ENCODE measurements at places on chromosomes 16 and 17.

DNA sequence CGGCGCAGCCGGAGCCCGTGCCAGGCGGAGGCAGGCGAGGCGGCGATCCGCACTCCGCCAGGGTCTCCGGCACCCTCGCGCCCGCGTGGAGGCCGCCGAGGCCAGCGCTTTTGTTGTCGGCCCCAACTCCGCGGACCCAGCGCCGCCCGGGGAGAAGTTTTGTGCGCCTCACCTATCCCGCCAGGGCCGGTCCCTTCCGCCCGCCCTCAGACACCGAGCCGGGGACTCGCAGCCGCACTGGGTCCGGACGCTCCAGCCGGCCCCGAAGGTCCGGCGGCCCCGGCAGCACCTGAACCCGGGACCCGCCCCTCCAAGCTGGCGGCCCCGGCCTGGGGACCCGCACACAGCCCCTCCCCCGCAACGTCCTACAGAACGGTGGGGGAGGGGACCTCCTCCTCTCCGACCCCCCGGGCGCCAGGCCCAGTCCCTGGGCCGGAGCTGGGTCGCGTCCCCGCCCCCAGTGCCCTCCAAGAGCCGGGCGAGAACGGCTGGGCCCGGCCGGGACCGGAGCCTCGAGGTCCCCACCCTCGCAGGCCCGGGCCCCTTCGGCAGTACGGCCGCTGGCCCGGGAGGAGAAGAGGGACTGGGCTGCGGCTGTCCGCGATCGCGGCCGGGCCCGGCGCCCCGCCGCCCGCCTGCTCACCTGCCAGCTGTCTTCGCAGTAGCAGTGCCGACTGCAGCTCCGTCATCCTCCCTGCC, 698 bp downstream of the UBE2G1 start:
- peak; percentile 36 for DNase-seq

- DNase-seq = no peak
Observed at GRCh38 chr16:25796239-25796638, 104.5 kb downstream of the HS3ST4 start.

DNA sequence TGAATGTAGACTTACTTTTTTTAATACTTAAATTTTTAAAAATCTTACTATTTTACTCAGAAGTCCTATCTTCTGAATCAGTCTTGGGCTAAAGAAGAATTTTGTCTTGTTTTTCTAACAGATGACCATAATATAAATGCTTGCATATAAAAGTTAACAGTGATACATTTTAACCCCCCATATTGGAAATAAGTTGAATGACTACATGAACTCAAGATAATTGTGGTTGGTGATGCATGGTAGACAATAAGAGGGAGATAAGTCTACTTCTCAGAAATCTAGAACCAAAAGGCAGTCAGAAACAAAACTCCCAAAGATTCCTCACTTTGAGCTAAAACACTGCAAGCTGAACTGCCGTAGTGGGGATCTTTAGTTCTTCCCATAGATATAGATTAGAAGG, 868.4 kb upstream of the SOX9 start:
- DNase-seq = no peak

DNA sequence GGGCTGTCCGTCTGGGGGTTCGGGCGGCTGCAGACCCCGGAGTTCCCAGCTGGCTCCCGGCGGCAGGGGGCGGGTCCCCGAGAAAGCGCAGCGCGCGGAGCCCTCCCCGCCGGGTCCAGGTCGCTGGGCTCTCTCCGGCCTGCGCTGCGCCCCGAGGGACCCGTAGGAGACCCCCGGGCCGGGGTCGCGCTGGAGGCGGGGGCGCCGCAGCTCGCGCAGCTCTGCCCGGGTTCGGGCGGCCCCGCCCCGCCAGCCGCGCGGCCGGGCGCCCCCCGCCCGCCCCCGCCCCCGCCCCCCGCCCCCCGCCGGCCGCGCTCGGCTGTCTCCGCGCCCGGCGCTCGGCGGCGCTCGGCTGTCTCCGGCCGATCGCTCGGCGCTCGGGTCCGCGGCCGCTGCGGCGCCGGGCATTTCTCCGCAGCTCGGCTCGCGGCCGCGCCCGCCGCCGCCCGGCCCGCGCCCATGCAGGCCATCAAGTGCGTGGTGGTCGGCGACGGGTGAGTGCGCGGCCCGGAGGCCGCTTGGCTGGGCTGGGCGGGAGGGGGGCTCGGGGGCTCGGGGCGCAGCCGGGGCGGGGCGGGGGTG, at the start of gene RAC3:
RAC3 (plus strand) TSS at position 376 of the 582 bp plus-strand sequence; CDS start at position 460, 84 bp downstream.
- no peak for DNase-seq

- no peak for DNase-seq
Observed at GRCh38 chr16:6032438-6032837, 934.8 kb upstream of the EEF2KMT start.

DNA sequence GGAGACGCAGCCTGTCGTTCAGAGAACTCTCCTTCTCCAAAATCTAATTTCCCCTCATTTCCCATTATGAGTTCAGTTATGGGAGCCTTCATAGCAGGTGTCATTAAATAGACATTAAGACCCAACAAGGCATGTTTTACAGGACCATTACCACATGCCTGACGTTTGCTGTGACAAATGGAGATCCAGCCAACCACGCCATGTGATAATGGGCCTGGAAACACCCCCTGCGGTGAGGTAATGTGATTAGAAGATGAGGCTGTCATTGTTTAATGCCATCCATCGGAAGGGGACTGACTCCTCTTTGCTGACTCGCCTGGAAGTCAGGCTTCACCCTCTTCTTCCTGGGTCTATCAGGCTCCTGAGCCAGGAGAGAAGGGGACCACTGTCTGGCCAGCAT, 76.9 kb downstream of the WSCD1 start:
- DNase-seq = no peak

GRCh38 chr16:397135-397661, at the start of gene NME4:
TSS of gene NME4 (plus strand) at chr16:397199. CDS start at chr16:397223, 24 bp downstream.
- peak; percentile 24 for DNase-seq

DNA sequence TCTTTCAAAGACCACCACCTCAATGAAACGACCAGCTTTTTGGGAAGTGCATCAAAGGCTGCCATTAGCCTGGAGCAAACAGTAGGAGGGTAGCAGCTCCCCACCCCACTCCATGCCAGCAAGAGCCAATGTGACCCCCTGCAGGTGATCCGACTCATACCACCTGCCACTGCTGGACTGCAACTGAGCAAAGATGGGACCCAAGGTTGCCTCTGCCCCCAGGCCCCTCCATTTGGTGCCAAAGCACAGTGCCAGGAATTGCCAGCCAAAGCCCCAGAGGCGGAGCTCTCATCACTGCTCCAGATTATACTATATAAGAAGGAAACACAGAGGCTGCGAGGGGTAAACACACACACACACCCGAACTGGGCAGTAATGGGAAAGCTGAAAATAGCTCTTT, 8.3 kb downstream of the PITPNM3 start:
- no peak for DNase-seq

DNA sequence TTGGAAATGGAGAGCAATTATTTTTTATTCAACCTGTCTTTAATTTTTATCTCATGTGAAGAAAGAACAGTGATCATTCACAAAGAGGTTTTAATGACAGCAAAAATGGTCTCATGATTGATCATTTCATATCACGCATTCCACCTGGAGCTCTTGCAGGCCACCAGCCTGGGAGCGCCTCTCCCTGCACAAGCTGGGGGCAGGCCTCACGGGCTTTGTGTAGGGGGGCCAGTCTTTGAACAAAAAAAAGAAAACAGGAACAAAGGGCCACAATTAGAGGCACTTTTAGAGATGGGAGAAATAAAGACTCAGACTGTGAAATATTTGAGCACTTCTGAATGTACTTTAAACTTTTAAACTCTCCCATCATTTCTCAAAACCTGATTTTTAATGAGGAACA, 232.9 kb downstream of the CHD9NB start:
- DNase-seq = no peak

DNA sequence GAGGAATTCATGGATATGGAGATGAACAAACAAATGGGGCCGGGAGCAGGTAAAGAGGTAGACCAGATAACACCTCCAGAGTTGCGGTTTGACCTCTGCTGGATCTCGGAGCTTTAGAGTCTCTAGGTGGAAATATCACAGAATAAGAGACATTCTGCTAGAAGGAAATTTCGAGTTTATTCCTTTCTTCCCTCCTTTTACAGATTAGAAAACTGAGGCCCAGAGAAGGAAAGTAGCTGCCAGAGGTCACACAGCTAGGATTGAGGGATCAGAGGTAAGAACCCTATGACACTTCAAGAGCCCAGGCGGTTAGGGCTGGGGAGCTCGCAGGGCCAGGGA, 7.7 kb upstream of the COL1A1 start:
- no peak for DNase-seq

GRCh38 chr16:72532906-72533410, 361.0 kb upstream of the PMFBP1 start:
- no peak for DNase-seq

DNA sequence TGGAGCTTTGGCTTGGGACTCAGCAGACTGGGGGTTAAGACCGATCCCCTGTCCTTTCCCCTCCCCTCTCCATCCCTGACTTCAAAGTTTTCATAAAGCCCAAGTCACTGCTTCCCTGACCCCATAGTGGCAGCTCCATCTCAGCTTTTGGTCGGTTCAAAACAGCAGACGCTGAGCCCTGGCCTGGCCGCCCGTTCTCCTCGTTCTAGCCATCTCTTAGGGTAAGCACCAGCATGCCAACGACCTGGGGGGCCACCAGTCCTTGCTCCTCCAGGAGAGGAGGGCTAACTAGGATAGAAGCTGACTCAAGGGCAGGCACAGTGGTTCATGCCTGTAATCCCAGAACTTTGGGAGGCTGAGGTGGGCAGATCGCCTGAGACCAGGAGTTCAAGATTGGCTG, 1.5 kb upstream of the HIGD1B start:
- DNase-seq = no peak

- peak; percentile 78 for DNase-seq
Observed at GRCh38 chr17:49694847-49695697, 12.7 kb downstream of the SLC35B1 start.

- no peak for DNase-seq
Observed at GRCh38 chr17:72766761-72767356, 325.6 kb downstream of the SLC39A11 start.

GRCh38 chr16:85313526-85314301, 201.4 kb upstream of the CIBAR2 start:
- no peak for DNase-seq

- DNase-seq = no peak
Observed at GRCh38 chr17:67855504-67856324, 30.4 kb downstream of the BPTF start.

DNA sequence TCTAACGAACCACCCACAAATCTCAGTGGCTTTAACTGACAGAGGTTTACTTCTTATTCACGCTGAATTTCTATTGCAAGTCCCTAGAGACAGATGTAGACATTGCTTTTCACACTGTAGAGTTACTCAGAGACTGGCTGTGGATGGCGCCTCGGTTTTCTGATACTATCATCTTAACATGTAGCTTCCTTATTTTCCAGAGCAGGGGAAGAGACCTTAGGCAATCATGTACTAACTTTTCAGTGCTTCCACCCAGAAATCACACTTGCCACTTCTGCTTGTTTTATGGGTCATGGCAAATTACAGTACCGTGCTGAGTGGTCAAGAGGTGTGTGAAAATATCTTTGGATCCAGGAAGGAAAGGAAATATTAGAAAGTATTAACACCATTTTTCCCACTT, 65.4 kb downstream of the MAF start:
- DNase-seq = no peak

DNA sequence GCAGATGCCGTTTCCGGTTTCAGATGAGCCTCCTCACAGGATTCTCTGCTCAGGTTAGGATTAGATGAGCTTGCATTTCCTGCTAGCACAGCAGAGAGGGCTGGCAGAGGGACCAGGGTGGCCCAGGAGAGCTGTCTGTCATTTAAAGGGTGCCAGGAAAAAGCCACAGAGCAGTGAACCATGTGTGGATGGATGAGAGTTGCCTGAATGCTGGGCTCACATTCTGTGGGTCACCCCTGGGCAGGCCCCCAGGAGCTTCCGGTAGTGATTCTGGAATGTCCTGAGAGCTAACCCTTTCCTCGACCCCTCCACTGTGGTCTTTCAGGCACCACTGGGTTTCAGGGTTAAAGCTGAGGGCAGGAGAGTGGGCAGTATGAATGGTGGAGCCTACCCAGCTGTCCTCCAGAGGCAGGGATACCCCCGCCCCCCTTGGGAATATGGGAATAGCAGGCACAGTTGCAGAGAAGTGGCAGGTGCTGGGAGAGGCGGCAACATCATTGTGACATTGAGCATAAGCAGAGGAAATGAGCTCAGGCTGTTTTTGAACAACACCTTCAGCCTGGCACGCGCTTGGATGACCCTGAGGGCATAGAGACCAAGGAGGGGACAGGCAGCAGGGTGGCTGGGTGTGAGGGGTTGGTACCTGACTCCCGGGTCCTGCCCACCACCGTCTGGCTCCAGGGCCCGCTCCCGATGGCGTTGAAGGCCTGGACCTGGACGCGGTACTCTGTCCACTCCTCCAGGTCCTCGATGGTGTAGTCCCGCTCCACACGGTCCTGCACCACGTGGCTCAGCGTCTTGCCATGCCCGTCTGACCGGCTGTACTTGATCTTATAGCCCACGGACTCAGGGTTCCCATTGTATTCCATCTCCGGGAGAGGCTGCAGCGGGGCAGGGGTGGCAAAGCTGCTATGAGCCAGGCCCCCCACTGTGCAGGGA, 83.0 kb upstream of the CDC42EP4 start:
- DNase-seq = no peak

GRCh38 chr16:70677499-70678120, 8.2 kb downstream of the MTSS2 start:
- no peak for DNase-seq

GRCh38 chr16:30472328-30472942, at the start of gene ITGAL:
TSS of gene ITGAL (plus strand) at chr16:30472742. CDS start at chr16:30472838, 96 bp downstream.
- DNase-seq = peak; percentile 87

- DNase-seq = no peak
Observed at GRCh38 chr16:79982361-79982760, 381.8 kb upstream of the MAF start.

DNA sequence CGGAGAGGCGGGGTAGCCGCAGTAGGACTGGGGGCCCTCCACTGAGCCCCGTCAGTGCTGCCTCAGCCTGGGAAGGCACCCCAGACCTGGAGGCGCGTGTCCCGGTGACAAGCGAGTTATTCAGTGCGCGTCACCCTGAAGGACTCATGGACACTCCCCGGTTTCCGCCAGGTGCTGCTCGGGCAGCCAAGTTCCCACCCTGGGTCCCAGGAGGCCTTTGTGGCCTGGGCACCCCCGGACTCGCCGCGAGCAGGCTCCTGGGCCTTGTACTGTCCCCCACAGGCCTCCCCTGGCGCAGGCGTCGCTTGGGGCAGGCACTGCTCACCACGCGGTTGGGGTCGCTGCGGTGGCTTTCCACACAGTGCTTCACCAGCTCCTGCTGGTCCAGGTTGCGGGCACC, 7.6 kb downstream of the RNF166 start:
- DNase-seq = no peak

- no peak for DNase-seq
Observed at GRCh38 chr17:760371-760770, 8.3 kb upstream of the GEMIN4 start.

GRCh38 chr17:82582213-82582612, 62.7 kb downstream of the FOXK2 start:
- DNase-seq = no peak

- no peak for DNase-seq
Observed at GRCh38 chr16:1416521-1416941, 2.0 kb upstream of the UNKL start.

GRCh38 chr16:81831722-81832126, 52.6 kb downstream of the PLCG2 start:
- peak; percentile 4 for DNase-seq

DNA sequence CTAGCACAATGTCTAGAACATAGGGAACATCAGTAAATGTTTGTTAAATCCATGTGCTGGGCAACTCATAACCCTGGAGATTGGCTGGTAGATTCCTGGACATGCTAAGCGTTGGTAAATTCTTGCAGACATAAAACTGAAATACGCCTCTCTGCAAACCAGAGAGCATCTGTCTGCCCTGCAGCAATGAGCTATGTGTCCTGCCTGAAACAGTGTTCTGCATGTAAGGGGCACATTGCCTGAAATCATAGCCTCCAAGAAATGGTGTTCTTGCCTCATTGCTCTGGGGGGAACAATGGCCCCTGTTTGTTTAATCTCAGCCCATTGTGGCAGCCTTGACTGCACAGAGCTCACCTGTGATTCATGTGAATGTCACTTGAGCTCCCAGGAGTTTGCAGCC, 113.5 kb upstream of the CCL2 start:
- no peak for DNase-seq

Measured in activated naive CD4-positive, alpha-beta T cell treated with Interleukin-2 at 50 U/mL for 16 hours (primary cell).